AG10803 (cell line): ENCODE measurements at places on chromosomes 6 and 20.

- no peak for DNase-seq
These were observed 87.4 kb downstream of the PCSK2 start for GRCh38 chr20:17314264-17314663.

GRCh38 chr6:159213405-159213804, 44.2 kb downstream of the FNDC1 start:
- DNase-seq, result peak; percentile 49

DNA sequence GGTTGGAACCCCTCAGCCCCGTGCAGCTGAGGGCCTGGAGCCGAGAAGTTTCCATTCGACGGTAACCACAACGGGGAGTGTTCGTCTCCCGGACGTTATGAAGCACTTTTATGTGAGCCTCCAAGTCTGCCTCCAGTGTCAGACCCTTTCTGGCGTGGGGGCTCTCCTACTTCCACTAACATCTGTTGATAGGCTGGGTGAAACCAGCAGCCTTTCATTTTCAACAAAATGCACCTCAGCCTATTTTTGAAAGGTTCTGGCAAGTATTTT, 257.4 kb downstream of the THBS2 start:
- DNase-seq, result no peak

DNA sequence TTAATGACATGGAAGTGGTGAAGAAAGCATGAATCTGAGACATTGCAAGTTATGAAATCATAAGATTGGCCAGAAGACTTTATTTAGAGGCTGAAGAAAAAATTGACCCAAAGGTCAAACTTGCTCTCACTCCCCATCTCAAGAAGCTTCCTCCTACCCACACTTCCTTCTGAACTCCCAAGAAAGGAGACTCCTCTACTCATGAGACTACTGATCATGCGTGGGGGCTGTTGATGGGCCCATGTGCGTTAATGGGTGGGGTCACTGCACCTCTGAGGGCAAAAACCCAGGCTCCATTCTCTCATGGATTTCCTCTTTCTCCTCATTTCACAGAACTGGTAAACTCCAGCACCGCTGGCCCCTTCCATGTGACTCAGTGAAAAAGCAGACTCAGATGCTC, 470.6 kb upstream of the ARID1B start:
- no peak for DNase-seq

DNA sequence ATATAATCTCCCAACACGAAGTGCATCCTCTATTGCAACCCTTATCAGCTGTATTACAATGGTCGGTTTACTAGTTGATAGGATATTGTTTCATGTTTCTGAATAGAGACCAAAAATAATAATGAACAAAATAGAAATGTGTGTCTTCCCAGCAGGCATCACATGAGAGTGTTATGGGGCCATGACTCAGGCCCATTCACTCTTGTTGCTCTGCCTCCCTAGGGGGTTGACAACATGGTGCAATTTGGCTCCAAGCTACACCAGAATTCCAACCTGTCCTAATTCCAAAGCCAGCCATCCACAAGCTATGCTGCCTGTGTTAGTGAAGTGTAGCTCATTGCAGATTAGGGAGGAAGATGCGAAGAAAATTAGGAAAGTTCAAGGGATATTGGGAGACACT, 13.1 kb upstream of the SAYSD1 start:
- peak; percentile 6 for DNase-seq

GRCh38 chr6:151330130-151330696, 61.1 kb downstream of the ZBTB2 start:
- DNase-seq, result peak; percentile 86

DNA sequence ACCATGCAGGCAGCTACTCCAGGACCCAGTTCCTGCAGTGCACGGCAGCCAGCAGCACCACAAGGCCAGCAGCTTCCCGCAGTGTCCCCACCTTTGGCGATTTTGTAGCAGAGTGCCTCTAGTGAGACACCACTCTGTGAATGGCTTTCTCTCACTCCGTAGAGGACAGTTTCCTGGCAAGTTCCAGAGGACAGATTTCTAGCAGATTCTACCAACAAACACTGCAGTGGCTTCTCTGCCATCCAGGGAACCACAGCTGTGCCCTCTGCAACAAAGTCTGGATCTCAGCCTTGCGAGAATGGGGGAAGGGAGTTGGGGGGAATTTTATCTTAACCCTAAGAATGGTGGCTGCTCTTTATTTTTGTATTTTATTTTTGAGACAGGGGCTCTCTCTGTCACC, 28.7 kb downstream of the SNHG17 start:
- DNase-seq, result no peak

DNA sequence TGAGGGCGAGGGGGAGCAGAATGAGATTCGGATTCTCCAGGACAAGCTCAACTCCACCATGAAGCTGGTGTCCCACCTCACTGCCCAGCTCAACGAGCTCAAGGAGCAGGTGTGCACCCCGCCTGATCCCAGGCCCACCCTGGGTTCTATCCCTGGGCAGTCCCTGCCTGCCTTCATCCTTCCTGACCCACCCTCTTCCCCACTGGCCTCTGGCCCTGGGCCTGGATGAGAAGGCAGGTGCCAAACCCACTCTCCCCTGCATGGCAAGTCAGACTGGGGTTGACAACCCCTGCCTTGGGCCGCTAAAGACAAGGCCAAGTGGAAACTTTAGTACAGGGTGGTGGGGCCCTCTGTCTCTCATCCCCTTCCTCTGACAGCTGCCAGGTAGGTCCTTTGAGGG, 16.5 kb downstream of the UQCC2 start:
- DNase-seq, result no peak

GRCh38 chr20:10649797-10650160, 24.0 kb downstream of the JAG1 start:
- DNase-seq, result peak; percentile 69

DNA sequence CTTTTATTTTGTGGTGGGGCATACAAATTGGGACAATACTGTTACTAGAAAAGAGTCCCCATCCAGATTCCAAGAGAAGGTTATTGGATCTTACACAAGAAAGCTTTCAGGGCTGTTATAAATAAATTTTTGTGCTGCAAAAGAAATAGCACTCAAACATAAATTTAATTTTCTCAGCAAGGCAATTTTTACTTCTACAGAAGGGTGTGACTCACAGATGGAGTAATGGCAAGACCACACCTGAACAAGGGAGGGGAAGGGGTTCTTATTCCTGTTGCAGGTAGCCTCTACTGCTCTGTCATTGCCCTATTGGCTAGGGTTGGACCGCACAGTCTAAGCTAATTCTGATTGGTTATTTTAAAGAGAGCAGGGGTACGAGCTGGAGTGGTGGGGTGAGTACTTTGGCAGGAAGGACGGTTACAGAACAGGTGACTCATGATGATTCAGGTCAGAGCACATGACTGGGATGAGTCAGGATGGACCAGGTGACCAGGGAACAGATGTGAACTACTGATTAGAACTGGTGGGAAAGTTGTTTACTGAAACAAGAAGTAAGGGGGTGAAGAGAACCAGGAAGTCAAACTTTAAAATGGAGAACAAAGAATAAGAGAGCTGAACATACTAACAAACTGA, 41.1 kb downstream of the CNR1 start:
- no peak for DNase-seq

DNA sequence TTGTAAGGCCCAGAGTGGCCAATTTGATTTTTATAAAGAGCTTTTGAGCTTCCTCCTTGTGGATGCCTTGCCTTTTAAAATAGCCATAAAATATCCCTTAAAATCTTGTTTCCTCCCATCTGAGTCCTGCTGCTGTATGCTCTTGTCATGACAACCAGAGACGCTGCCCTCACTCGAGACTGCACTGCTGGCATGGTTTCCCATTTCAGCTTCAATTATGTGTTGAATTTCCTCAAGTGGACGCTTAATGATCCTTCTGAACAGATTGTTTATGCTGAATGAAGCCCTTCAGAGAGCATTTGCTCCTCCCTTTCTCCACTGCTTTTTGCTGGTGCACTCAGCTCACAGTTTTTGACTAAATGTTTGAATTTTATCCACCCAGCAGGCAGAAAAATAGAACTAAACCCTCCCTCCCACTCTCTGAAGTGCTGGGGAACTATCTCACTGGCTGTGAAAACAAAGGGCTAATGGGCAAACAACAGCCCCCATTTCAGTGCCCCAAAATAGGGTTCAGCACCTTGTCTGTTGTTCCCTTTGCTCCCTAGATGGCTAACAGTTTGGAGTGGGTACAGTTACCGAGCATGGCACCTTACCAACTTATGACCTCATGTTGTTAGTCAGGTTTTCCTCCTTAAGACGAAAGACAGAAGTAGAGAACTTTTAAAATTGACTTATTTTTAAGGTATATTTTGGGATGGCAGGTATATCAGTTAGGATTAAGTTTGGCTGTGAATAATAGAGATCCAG, 45.5 kb upstream of the RNF8 start:
- DNase-seq, result peak; percentile 40

DNA sequence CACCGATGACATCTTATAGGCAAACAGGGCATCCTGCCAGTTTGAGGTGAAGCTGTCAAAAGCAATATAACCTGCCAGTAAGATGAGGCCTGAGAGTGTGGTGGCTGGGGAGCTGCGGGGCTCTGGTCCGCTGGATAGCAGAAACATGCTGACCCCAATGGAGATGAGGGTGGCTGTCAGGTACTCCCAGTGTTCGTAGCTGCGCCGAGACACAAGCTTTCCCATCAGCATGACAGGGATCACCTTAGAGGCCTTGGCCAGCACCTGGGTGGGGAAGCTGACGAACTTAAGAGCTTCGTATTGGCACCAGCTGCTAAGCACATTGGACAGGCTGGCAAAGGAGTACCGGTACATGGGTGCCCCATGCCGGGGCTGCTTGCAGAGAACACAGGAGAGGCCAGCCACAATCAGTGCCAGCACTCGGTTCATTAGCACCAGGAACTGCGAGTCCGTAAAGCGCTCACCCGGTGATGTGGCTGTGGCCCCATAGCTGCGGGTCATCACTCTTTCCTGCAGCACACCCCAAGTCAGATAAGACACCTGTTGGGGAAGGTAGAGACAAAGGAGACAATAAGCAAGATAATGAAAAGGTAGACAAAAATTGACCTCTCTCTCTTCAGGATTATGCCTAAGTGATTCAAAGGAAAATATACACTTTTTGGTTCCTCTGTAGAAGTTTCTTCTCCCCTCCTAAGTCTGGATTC, 2.1 kb downstream of the SLC35B2 start:
- DNase-seq, result no peak
